ENCODE measurements at places on chromosomes 12 and 14.

GRCh38 chr12:3130057-3130830 lies 53.1 kb downstream of the TSPAN9 start:
- no peak for DNase-seq

DNA sequence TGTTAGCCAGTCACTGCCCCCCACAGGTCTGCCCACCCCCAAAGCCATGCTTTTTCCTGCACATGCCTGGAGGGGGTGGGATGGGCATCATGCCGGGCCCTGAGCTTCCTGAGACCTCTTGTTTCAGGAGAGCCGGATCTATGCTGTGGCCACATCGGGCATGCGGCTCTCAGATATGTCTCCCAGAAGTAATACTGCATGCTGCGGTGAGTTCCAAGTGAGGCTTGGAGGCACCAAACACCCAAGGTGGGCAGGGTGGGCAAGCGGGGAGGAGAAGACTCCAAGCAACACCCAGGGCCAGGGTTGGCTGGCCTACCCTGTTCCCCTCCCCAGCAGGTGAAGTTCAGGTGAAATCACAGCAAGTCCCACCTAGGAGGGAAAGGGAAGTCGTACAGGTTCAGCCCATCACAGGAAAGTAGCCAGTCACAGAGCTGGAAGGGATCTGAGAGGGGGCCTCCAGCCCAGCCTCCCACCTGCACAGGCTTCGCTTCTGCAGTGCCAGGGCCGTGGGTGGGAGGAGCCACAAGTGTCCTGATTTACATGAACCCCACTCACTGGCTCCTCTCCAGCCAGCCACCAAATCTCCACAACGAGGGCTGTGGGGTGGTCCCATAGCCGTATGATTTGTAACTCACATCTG lies 30.9 kb downstream of the PIGH start:
- DNase-seq: no peak

DNA sequence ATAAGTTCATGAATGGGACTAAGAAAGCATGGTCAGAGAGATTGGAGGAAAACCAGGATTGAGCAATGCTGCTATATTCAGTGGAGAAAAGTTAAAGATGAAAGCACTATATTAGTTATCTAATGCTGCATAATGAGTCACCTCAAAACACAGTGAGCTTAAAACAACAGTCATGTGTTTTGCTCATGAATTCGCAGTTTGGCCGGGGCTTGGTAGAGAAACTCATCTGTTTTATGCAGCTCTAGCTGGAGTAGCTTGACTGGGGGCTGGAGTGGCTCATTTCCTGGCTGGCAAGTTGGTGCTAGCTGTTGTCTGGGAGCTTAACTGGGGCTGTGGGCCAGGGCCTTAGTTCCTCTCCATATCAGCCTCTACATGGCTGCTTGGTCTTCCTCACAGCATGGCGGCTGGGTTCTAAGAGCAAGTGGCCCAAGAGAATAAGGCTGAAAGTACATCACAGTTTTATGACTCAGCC lies 90.1 kb downstream of the ADCK1 start:
- peak; percentile 31 for DNase-seq

DNA sequence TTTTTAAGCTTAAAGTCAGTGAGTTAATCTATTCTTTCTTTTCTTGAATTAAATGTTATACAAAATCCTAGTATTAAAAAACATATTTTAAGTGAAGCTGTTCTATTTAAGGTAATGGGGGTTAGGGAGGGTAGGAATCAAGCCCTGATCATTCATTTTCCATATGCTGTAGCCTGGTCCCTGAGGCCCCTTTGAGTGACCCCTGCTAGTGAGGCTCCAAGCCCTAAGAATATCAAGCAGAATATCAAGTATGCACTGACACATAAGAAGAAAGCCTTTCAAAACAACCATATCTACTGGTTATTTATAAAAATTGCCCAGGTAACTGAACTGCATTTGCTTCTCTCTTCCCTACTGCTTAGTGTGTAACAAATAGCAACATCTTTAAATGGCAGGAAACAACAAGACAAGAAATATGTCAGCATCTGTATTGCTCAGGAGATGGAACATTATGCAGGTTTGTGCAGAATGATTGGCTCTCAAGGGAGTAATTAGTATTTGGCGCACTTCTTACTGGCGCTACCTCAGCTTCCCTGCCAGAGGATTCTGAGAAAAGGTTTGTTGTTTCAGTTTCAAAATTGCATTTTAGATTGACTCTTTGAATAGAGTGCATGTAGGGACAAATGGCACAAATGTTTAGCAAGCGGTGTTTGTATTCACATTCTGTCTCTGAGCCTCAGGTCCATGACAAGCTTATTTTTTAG lies 223.0 kb downstream of the DUSP6 start:
- DNase-seq: no peak

- DNase-seq: no peak
Observed at GRCh38 chr12:108827941-108828340, 29.4 kb downstream of the SSH1 start.

GRCh38 chr14:52078095-52078531 lies 9.3 kb upstream of the NID2 start:
- no peak for DNase-seq

GRCh38 chr14:100165376-100165775 lies 5.9 kb upstream of the DEGS2 start:
- DNase-seq: no peak

- peak; percentile 15 for DNase-seq
Observed at GRCh38 chr14:33165144-33165925, 226.7 kb downstream of the NPAS3 start.

DNA sequence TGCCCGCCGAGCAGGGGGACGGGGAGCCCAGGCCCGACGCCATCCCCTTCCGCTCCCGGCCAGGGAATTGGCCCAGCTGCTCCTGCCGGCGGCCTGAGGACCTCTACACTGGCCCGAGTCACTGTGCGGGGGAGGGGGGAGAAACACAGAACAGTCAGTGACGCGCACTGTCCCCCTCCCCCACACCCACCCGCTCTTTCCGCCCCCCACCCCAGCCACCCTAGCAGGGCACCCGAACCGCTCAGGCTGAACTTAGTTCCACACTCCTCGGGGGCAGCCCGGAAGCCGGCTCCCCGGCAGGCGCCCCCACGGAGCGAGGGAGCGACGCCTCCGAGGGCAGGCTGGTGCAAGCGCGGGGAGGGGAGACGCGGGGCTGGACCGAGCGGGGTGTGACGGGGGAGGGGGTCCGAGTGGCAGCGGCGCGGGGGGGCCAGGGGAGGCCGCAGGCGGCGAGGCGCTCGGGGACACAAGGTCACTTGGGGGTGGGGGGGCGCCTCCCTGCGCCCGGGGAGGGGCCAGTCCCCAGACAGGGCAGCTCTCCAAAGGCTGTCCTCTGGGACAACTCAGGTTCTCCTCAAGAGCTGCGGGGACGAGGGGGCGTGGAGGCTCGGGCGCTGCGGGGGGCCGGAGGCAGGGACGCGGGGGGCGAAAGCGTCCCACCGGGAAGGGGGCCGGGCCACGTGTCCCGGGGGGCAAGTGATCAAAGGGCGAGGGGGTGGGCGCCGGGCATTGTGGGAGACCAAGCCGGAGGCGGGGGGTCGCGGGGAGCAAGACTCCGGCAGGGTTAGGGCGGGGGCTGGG lies 648 bp downstream of the CHD4 start:
- peak; percentile 35 for DNase-seq

GRCh38 chr14:52063052-52063462 lies 5.8 kb downstream of the NID2 start:
- DNase-seq: no peak

DNA sequence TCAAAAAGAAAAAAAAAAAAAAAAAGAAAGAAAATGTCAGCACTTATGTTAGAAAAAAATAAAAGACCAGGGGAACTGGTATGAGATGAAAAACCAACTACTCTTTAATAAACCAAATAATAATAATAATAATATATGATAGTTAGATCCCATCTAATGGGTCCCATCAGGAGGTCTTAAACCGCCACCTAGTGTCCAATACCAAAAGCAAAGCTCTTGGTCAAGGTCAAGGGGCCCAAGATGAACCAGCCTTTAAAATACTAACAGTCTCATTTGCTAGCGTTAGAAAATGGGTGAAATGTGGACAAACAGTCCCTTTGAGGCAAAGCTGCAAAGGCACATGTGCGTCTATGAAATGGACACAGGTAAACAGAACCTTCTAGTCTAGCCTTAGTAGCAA lies 12.3 kb downstream of the BRAP start:
- no peak for DNase-seq

DNA sequence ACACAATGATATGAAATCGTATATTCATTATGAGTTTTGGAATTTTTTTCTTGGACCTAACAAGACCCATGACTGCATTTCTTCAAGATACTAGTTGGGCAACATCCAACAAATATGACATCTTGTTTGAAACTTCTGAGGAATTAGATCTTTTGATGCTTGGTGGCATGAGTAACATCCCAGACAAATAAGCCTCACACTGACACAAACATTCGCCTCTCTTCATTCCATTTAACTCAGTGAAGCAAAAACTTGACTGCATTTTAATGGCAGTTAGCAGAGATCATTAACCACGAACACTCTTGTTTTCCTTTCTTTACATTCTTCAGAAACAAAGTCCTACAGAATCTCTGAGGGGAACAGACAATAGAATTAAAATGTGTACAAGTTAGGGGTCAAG lies 758.3 kb downstream of the C12orf50 start:
- no peak for DNase-seq

GRCh38 chr12:98280152-98280551 lies 235.2 kb upstream of the TMPO start:
- DNase-seq: no peak

GRCh38 chr14:94088516-94088915 lies 7.4 kb downstream of the IFI27L1 start:
- no peak for DNase-seq

- DNase-seq: no peak
Observed at GRCh38 chr12:27220055-27220987, 23.8 kb upstream of the STK38L start.

- no peak for DNase-seq
Observed at GRCh38 chr12:67386869-67387565, 117.9 kb downstream of the CAND1 start.

- no peak for DNase-seq
Observed at GRCh38 chr14:36755756-36756155, 94.1 kb downstream of the PAX9 start.

DNA sequence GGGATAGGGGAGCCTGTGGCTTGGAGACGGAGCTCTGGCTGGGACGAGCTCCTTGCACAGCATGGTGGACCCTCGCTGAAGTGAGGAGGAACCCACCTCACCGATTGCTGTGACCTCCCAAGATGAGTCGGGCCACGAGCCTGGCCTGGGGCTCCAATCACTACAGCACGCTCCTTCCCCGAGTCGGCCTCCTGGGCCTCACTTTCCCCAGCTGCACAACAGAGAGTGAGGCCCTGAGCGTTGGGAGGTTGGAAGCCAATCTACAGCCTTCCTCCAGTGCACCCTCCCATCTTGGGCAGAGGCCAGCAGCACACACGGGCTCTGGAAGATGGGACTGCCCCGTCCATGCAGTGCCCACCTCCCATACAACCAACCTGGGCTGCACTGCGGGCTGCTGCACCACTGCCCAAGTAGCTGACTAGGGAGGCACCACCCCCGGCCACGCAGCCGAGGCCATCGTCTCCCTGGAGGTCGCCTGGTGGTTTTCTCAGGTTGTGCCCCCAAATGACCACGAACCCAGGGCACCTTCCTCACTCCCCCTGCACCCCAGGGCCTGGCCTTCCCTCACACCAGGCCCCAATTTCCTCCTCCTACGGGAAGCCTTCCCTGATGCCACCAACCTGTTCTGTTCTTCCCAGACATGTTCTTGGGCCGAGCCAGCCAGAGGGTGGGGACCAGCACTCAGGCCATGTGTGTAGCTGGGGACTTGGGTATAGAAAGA lies 152.3 kb upstream of the C14orf180 start:
- no peak for DNase-seq
